Activated CD8-positive, alpha-beta memory T cell treated with anti-CD3 and anti-CD28 coated beads for 1 hour (primary cell): ENCODE measurements at places on chromosomes 2 and 18.
A peak's percentile ranks its signal among the peaks of the same experiment; 100 is the strongest.

- no peak for DNase-seq
Observed at GRCh38 chr18:13492314-13492713, 234.0 kb downstream of the FAM210A start.

DNA sequence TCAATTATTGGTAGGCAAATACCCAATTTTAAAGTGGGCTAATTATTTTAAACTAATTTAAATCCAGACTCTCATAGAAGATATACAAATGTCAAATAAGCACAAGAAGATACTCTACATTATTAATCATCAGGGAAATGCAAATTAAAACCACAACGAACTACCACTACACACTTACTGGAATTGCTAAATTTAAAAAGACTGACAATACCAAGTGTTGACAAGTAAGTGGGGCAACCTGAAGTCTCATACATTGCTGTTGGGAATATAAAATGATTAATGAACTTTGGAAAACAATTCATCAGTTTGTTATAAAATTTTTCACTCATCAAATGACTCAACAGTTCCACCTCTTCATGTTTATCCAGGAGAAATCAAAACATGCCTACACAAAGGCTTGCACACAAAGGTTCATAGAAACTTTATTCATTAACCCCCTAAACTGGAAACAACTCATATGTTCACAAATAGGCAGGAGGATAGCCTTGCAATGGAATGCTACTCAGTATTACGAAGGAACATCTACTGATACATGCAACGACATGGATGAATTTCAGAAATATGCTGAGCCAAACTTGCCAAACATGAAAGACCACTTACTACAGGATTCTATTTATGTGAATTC is 120.8 kb downstream of the MCFD2 start:
- no peak for DNase-seq

DNA sequence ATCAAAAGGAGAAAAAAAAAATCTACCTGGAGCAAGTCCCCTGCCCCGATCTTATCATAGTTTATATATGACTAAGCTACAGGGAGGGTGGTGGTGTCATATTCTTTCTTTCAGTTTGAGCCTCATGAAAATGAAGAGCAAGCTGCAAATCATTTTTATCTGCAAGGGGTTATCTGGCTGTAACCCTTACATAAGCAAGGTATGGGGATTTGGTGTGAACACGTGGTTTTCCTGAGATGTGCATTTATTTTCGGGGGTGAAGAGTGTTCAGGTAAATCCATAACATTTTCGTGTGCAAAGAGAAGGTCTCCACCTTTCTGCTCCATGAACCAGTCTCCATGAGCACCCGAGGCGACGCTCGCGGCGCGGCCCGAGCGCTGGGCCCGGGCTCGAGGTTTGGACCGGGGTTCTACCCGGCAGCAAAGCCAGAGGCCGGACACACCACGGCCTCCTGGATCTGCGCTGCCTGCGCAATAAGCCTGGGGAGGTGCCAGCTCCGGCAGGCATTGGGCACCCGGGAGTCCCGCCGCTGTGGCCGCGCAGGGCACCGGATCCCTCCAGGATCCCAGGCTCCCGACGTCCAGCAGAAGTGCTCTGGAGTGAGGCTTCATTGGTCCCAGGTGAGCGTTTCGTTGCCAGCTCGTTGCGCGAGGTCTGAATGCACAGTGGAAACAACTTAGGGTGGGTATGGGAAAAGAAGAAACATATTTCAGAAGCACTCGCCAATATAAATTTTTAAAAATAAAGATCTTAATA is 36.1 kb upstream of the GPD2 start:
- DNase-seq, result no peak

- no peak for DNase-seq
Observed at GRCh38 chr18:63158676-63159291, 160.8 kb downstream of the BCL2 start.

DNA sequence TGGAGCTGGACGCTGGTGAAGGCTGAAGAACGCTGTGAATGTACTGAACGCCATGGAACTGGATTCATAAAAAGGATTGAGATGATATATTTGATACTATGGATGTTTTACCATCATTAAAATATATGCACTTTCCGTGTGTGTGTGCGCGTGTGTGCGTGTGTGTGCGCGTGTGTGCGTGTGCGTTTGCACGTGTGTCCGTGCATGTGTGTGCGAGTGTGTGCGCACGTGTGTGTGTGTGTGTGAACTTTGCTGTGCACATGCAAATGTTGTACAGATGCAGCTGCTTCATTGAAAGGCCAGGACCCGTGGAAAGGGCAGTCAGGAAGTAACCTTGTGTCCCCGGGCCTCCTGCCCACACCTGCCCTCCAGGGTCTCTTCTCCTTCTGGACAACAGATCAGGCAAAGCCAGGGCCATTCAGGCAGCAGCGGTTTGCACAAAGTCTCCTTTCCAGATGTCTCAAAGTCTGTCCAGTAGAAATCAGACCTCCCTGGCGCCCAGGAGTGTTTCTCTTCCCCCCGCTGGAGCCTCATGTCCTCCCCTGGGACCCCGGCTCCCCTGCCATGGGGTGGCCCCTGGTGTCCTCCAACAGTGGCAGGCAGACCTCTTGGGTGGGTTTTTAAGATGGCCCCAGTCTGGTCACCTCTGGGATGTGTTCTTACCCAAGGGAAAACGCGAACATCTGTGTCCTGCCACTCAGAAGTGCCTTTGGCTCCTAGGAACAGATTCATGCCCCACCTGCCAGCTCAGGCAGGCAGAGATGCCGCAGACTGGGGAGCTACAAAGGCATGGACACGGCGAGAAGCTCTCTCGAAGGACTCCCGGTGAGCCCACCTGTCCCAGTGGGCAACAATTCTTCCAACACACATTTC is 86.1 kb upstream of the GPC1 start:
- DNase-seq, result no peak

DNA sequence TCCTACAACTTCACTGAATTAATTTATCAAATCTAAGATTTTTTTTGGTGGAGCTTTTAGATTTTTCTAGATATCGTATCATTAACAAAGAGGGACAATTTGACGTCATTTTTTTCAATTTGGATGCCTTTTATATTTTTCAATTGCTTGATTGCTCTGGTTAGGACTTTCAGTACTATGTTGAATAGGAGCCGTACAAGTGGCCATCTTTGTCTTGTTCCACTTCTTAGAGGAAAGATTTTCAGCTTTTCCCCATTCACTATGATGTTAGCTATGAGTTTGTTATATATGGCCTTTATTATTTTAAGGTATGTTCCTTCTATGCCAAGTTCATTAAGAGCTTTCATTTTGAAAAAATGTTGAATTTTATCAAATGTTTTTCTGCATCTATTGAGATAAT is 86.4 kb upstream of the MYCN start:
- no peak for DNase-seq

GRCh38 chr2:109447251-109447661 is 166.5 kb downstream of the SEPTIN10 start:
- DNase-seq, result no peak

GRCh38 chr18:35139517-35139916 is 98.3 kb downstream of the MAPRE2 start:
- no peak for DNase-seq

GRCh38 chr18:62522504-62523254 is at the start of gene ZCCHC2:
Gene ZCCHC2, plus strand, starts transcription at chr18:62523025. Its CDS starts 400 bp downstream, at chr18:62523425.
- peak; percentile 94 for DNase-seq

GRCh38 chr18:66752733-66753132 is 148.8 kb upstream of the CDH19 start:
- no peak for DNase-seq

GRCh38 chr2:191740016-191740419 is 62.1 kb downstream of the NABP1 start:
- DNase-seq, result no peak

- DNase-seq, result no peak
Observed at GRCh38 chr18:75060185-75060584, 148.8 kb downstream of the PTGR3 start.
